Activated CD4-positive, alpha-beta T cell treated with anti-CD3 and anti-CD28 coated beads, Interleukin-10, Interleukin-2, amounts not matched to agents 100 ng/mL and 50 ng/mL, durations not matched to agents 16 hours and 8 hours (primary cell): ENCODE measurements at places on chromosomes 5 and 9.

GRCh38 chr9:37200433-37201005 is 80.1 kb downstream of the ZCCHC7 start:
- peak; percentile 37 for DNase-seq

GRCh38 chr5:54270326-54270725 is 40.0 kb downstream of the ARL15 start:
- no peak for DNase-seq

DNA sequence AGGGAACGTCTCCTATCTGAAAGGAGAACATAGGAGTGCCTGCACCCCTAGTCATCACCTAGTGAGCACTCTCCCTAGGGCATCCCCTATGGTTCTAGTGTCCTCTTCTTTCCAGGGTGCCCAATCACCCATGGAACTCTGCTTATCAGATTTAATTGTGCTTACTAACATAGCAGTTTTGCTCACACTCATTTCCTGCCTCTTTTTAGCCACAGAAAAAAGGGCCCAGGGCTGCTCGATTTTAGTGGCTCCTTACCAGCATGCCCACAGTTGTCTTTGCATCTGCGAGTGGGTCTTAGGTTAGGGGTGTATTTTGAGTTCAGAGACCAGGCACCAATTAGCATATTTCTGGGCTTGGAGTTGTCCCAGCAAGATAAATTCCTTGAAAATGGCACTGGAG is 1110.2 kb downstream of the TAF11L14 start:
- peak; percentile 59 for DNase-seq

DNA sequence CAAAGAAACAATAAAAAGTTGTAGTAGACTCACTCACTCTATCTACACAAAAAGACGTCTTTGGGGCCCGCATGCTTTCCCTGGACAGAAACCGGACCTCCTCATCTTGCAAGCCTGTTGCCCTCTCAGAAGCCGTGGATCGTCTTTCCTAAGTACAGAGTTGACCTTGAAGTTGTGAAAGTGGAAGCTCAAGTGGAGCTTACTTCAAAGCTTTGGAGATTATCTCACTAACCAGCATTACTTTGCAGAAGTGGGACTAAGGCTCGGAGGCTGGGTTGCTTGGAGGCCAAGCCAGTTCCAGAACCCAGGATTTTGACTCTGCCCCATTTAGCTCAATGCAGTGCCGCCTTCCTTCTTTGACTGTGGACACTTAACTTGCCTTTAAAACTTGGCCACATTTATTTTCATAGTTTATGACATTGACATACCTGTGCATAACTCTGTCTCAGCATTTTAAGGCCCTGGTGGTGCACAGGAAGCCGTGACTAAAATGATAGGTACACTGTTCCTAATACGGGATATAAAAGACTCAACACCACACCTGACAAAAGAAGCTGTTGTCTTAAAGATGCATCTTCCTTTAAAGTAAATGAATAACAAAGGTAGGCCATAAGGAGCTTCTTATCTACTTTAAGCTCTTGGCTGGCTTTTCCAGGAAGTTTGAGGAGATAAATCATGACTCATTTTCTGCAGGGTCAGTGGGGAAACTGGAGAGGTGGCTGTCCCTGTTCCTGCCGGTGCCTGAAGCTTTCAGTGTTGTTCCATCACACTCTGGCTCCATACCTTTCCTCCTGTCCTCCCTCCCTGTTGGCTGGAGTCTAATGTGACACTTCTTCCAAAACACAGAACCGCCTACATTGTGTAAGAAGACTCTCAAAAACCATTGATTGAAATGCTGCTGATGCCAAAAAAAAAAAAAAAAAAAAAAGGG is 10.7 kb downstream of the SLC25A25 start:
- DNase-seq, result no peak

DNA sequence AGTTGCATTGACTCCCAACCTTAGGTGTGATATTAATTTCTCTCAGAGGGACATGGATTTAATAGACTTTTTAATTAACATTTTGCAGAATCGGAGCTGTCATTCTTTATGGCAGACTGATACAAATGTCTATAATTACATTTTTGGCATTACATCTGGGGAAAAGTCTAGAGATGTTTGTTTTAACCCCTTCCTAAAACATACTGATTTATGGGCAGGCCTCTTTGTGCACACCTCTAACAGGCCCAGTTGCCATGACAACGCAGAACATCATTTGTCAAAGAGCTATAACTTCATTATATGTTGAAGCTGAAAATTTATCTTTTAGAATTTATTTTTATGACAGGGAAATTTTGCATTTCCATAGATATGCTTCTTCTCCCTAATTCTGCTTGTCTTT is 158.5 kb downstream of the NTRK2 start:
- DNase-seq, result no peak

DNA sequence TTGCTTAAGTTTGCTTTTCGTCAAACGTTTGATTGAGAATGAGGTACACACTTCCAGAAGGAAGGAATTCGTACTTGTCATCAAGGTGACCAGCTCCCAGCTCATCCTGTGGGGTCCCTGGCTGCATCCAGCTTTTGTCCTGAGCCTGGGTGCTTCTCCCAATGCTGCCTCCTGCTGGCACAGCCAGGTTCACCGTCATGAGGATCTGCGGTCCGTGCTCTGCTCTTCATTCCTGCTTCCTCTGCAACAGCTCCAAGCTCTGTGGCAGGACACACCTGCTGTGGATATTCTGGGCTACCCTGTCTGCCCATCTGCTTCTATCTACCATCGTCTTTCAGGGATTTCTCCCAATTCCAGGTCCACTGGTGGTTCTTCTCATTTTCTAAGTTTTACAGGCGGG is 13.3 kb upstream of the UBE2QL1 start:
- DNase-seq, result no peak

- no peak for DNase-seq
Observed at GRCh38 chr9:122228191-122228567, 578 bp downstream of the LHX6 start.

- DNase-seq, result no peak
Observed at GRCh38 chr9:106478312-106478711, 384.7 kb upstream of the ZNF462 start.

- no peak for DNase-seq
Observed at GRCh38 chr5:146233441-146233840, 30.0 kb downstream of the RBM27 start.

DNA sequence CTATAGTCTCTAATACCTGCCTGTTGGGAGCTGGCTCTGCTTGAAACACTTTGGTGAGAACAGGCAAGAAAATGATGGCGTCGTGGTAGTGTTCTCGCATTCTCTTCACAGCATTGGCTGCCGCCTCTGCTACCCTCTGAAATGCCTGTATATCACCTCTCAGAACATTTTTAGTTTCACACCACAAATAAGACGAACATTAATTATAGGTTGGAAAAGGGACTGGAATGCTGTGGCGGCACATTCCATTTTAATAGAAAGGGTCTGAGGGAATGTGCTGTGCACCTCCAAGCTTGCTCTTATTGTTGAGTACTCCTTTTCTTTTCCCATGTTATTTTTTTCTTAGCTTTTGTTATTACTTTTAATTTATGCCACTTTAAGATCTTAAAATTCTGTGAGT is 134.6 kb upstream of the HMHB1 start:
- no peak for DNase-seq

DNA sequence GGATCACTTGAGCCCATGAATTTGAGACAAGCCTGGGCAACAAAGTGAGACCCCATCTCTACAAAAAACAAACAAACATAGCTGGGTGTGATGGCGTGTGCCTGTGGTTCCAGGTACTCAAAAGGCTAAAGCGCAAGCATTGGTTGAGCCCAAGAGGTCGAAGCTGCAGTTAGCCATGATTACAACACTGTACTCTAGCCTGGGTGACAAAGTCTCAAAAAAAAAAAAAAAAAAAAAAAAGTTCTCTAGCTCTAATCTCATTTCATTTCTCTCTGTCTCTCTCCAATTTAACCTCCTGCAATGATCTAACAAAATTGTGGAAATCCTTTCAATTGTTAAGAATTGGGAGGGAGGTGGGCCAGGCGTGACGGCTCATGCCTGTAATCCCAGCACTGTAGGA is 33.3 kb downstream of the LPAR1 start:
- DNase-seq, result no peak

DNA sequence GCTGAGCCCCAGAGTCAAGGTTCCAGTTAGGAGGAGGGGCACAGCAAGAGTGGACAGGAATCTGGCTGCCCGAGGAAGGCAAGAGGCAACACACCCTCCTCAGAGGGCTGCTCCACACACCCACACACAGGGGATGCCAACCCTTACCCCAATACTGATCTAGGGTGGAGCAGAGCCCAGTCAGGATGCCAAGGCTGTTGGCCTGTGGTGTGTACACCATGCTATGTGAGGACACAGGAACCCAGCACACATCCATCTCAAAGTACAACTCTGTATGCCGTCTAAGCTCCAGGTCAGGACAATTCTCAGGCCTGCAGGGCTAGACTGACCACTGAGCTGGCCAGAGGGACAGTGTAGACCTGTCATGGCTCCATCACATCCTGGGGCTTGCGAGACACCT is 2.6 kb downstream of the SEPTIN8 start:
- DNase-seq, result no peak

- DNase-seq, result peak; percentile 95
Observed at GRCh38 chr9:5851445-5851844, 18.5 kb upstream of the ERMP1 start.

DNA sequence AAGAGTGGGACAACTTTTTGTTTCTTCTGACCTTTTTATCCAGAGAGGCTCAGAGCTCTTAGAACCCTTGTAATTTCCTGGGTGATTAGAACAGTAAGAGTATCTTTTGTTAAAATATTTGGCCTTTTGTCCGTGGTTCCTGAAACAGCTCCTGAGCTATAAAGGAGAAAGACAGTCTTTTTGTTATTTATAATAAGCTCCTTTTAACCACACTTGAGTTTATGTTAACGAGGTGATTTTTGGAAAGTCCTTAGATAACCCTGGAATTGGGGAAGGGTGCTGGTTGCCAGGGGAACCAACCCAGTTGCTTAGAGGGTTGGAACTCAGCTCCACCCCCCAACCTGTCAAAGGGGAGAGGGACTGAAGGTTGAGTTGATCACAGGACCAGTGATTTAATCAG is 4.8 kb downstream of the ZNF483 start:
- no peak for DNase-seq

- no peak for DNase-seq
Observed at GRCh38 chr5:127019928-127020327, 10.4 kb downstream of the MARCHF3 start.

DNA sequence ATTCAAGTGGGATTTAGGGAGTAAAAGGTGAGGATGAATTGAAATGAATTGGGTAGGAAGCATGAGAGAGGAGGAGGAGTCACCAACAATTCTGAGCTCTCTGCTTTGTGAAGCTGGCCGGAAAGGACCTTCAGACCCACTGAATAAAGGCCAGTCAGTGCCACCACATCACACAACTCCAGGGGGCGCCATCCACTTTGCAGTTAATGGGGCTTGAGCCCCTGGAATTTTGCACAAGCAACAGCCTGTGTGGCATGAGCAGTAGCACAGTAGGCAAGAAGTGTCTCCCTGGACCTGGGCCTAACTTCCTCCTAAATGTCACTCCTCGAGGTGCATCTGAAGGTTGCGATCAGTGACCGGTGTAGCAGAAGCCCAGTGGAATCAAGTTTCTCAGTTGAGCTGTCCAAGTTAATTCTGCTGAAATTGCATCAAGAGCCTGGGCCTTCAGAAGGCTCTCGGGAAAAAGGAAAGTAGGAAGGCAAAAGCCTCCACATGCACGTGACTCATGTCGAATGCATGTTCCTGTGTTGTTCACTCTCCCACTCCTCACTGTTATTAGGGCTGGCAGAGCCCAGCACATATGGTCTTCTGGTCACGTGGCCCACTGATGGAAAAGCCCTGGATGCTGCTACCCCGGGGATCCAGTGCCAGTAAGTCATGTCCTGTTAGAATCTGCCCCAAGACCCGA is 27.8 kb upstream of the GLIS3 start:
- DNase-seq, result no peak

DNA sequence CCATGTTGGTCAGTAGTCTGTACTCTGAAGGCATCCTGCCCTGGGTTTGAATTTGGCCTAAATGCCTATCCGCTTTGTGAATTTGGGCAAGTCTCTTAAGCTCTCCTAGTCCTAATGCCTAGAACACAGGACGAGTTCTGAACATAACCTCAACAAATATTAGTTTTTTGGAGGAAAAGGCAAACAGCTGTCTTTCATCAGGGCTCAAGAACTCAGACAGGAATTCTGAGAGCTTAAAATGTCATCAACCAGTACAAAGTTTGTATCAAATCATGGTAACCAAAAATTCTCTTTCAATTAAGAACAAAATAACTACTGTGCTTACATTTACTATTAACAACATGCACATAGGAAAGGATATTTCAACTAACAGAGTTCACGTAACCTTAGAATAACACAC is 182.5 kb upstream of the PPP1R2B start:
- no peak for DNase-seq

DNA sequence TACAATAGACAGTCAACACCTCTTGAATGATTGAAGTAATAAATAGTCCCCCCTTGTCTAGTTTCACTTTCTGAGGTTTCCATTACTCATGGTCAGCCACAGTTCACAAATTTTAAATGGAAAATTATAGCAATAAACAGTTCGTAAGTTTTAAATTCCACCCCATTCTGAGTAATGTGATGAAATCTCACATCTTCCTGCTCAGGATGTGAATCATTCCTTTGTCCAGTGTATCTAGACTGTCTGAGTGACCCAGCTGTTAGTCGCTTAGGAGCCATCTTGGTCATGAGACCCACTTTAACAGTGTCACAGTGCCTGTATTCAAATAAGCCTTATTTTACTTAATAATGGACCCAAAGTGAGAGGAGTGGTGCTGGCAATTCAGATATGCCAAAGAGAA is 311.6 kb upstream of the PRR16 start:
- DNase-seq, result no peak

GRCh38 chr5:150400316-150401075 is 12.2 kb downstream of the CD74 start:
- DNase-seq, result no peak

DNA sequence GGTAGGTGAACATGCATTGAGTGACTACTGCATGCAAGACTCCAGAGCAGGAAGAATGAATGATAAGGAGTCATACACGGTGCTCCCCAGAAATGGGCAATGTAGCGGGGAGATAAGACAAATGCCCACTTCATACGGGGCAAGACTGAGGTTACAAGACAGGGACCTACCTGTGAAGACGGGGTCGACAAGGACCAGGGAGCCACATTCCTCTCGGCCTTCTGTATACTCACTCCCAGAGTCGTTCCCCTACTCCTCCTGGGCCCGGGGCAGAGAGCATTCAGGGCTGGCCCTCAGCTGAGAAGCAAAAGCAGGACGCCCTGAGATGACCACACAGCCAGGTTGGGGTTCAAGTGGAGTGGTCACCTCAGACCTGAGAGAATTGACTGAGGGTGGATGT is 26.7 kb downstream of the PITX1 start:
- DNase-seq, result no peak

- no peak for DNase-seq
Observed at GRCh38 chr9:87800456-87800855, 74.5 kb downstream of the CTSL start.
